ENCODE measurements at places on chromosomes 1 and 21. TPM values are rescaled to one million over a fixed set of nuclear protein-coding genes. Genes with fewer than 3 reads are reported as not detected.

The IVL gene
- total RNA-seq, result not detected

The ACTRT2 gene
- not detected for total RNA-seq

The SH3BGR gene
- 3.1 TPM for total RNA-seq

The SLC6A9 gene
- total RNA-seq, result 19.2 TPM

The CDC42 gene
- 234 TPM for total RNA-seq

The FCRLA gene
- total RNA-seq, result 0.32 TPM

The TPTE gene
- not detected for total RNA-seq

The FCRL6 gene
- 3.2 TPM for total RNA-seq

The ALX3 gene
- total RNA-seq, result not detected

- no peak for DNase-seq
These were observed 18.7 kb downstream of the TMEM50A start for GRCh38 chr1:25356848-25357247.

DNA sequence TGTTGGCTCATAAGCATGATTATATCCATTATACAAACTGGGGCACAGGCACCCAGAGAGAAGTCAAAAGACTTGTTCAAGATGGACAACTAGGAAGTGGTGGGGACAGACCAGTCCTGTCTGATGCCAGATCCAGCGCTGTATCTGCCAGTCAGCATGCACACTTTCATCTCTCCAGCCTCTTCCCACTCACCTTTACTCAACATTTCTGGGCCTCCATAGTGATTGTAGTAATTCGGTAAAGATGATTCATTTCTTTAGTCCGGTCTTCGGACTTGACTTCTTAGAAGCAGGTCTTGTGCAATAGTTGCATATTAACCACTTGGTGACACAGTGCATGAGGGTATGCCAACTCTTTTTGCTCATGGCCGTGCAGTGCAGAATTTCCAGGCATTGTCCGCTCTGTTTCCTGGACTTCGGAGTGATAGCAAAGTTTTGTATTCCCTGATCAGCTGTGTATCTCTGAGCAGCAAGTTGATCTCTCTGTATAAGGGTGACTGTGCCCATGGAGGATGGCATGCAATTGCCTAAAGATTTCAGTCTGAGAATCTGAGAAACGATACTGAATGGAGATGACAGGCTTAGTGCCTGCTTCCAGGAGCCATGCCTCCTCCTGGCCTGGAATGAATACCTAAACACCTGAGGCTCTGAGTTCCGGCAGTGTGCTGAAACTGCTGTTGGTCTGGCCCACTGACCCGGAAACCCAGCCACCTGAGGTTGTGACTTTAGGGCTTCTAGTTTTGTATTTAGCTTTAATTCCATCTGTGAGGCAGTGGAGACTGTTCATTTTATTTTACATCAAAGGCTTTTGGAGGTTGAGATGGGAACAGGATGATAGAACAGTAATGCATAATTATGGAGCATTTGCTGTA lies 39.0 kb downstream of the GALNT2 start:
- no peak for DNase-seq

GRCh38 chr1:68623700-68624099 lies 126.8 kb upstream of the DEPDC1 start:
- no peak for DNase-seq

- peak; percentile 42 for DNase-seq
These were observed 925 bp downstream of the TNNI1 start for GRCh38 chr1:201420608-201421002.

DNA sequence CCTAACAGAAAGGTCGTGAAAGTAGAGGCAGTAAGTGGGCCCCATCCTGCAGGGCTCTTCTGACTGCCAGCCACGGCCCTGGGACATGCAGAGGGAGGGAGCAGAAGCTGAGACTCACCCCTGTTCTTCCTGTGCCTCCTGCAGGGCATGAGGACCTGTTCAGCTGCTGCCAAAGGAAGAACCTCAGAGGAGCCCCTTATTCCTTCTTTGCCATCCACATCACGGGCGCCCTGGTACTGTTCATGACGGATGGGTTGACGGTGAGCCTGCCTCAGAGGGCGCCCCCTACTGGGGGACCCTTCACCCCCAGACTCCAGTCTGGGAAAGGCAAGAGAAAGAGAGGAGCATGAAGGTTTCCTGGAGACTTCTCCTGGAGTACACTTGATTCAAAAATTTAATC lies 47.1 kb downstream of the ELK4 start:
- DNase-seq, result peak; percentile 48

- no peak for DNase-seq
These were observed 92.0 kb upstream of the CCDC190 start for GRCh38 chr1:162952956-162953355.

- DNase-seq, result no peak
These were observed 687 bp downstream of the PRKAB2 start for GRCh38 chr1:147171399-147172167.

DNA sequence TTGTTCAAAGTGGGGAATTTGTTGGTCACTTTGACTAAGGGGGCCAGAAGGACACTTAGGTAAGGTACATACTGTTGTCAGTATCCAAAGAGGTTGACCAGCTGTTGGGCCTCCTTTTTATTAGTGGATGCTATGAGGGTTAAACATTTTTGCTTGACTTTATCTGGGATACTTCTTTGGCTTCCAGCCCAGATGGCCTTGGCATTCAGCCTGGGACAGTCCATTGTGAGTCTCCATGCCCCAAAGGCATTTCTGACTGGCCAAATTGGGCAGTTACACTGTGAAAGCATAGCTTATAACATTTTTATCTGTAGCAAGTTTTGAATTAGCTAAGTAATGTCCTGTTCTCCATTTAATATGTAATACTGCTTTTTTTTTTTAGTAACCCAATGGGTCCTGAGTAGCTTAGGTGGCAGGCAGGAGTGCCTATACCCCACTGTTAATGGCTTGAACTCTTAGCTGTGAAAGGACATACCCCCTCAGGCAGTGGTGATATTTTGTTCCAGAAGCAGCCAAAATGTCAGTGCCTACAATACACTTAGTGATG lies 35.4 kb upstream of the CD1D start:
- DNase-seq, result no peak

- no peak for DNase-seq
These were observed 181.6 kb downstream of the NEGR1 start for GRCh38 chr1:72100771-72101170.

- DNase-seq, result no peak
These were observed at the start of gene LPAR3 for GRCh38 chr1:84892705-84893618. Gene LPAR3 (minus strand): TSS chr1:84893206. CDS start chr1:84866120, 27,086 bp downstream.

GRCh38 chr1:36387141-36387949 lies 1.6 kb upstream of the STK40 start:
- no peak for DNase-seq

DNA sequence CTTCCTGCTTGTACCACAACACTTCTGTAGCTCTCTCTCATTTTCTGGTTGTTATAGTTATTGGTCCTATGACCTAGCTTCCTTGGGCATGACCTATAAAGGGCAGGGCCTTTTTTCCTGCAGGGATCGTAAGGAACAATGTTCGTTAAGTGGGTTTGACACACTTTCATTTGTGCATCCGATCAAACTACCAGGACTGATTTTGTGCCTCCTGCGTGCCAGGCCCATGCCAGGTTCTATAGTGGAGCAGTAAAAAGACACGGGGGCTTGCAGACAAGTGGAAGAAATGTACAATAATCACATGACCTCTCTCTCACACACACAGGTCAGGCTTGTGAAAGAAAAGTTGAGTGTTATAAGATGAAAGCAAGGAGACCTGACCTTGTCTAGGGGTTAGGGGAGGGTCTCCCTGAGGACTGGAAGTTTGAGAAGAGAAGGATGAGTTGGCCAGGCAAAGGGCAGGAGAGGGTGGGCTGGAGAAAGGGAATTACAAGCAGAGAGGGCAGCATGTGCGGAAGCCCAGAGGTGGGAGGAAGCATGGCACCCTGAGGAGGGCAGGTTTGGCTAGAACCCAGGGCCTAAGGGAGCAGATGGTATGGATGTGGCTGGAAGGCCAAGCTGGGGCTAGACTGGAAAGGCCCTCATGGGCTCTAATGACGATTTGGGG lies 145.4 kb downstream of the GRIK3 start:
- DNase-seq, result no peak

DNA sequence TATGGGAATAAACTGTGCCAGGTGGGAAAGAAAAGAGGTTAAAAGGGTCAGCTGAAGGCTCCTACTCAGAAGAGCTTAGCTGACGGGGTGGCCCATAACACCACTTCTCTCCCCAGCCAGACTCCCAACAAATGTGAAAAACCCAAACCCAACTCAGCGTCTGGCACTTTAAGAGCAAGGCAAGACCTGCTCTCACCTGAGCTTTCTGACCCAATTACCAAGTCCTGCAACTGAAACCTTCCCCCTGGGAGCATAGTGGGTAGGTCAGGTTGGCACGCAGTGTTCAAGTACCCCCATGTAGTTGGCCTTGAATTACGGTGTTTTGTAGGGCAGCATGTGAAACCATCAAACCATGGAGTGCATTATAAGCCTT lies 3.2 kb downstream of the IRF6 start:
- no peak for DNase-seq

GRCh38 chr1:201697174-201697573 lies 131.8 kb upstream of the IPO9 start:
- no peak for DNase-seq

DNA sequence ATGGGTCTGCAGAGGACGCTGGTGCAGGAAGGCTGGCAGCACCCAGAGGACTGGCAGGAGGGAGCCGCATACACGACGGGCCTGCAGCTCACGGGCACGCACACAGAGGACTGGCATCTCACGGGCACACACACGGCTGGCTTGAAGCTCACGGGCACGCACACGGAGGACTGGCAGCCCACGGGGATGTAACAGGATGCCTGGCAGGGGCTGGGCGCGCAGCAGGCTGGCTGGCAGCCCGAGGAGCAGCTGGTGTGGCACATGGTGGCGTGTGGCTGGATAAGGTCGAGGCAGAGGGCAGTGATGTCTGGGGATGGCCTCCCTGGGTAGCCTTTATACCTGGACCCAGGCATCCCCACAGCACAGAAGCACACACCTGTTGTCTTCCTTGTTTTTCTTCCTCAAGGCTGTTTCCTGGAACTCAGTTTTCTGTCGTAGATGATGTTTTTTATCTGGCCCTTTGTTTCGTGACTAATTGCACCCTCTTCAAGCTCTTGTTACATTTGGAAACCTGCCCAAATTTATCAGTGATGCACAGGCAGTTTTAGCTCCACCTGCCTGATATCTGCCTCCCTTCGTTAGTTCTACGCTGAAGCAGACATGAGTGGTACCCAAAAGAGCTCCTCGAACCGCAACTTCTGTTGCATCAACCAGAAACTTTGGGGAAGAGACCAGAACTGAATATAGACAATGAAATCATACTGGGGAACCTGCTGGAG lies at the start of gene KRTAP12-1:
Gene KRTAP12-1, minus strand, starts transcription at position 303 of the 719 bp plus-strand sequence. Its CDS starts 40 bp downstream, at position 263.
- DNase-seq, result no peak

- DNase-seq, result no peak
These were observed 77.0 kb upstream of the POU3F1 start for GRCh38 chr1:38123356-38124135.

- DNase-seq, result peak; percentile 79
These were observed 438 bp downstream of the MRPS6 start for GRCh38 chr21:34073749-34074282.

- DNase-seq, result no peak
These were observed 174.5 kb upstream of the POU3F1 start for GRCh38 chr1:38221006-38221649.

DNA sequence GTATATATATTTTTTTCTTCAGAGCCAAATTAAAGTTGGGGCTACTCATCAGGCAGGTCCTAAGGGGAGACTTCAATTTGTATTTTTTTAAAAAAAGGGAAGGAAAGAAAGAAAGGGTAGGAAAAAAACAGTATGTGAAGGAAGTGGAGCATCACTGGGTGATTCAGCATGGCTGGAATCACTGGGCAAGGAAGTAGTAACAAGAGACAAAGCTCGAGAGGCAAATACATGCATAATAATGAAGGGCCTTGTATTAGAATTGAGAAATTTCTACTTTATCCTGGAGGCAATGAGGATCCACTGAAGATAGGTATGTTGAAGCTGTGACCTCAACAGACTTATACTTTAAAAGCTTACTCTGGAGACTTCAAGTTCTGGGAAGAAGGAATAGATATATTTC lies 184.4 kb downstream of the COQ8A start:
- DNase-seq, result no peak

GRCh38 chr1:72000809-72001208 lies 281.5 kb downstream of the NEGR1 start:
- no peak for DNase-seq

GRCh38 chr1:238492271-238492670 lies 601.5 kb upstream of the ZP4 start:
- no peak for DNase-seq

DNA sequence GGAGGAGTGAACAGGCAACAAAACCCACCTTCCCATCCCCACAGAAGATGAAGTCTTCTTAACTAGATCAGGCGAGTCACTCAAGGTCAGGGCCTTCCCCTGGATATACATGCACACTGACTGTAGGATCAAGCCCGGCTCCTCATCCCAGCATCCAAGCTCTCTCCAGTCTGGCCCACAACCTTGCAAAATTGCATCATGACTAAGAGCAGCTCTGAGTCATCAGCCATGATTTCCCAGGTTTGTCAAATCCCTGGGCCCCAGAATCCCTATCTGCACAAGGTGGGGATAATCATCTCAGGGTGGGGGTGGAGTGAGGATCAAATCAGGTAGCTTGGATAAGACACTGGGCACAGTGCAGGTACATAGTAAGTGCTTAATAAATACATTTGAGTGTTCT lies 199.3 kb upstream of the GRIK3 start:
- DNase-seq, result no peak

GRCh38 chr21:39451332-39452206 lies at the start of gene SH3BGR:
Gene SH3BGR (plus strand): TSS chr21:39451970. CDS start chr21:39452097, 127 bp downstream.
- DNase-seq, result peak; percentile 73

DNA sequence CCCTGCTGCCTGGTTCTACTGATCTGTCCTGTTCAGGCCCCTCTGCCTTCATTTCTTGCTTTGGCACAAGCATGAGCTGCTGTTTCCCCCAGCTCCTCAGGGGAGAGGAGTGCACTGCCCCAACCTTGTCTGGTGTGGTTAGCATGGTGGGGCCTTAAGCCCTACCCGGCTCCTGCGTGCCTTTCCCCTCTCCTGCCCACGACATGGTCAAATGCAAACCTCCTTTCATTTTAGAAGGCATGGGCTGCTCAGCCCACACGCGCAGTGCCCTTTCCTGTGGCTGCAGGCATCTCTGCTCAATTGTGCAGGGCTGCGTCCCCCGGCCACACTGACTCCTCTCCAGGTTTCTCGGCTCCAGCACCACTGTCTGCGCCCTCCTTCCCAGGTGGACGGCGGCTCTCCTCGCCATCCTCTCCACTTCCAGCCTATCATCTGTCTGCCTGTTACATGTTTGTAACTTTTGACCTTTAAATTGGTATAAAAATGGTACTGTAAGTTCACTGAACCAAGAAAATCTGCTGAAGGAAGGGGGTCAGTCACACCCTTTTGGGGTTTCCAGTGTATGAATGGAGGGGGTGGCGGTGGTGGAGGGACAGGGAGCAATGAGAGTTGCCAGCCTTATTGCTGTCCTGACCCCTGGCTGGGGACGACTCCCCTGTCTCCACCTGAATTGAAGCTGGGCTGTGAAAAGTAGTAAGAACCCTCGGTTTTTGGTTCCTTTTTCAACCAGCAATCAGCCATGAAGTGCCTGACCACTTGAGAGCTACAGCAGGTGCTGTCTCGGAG lies 5.1 kb downstream of the PDE9A start:
- no peak for DNase-seq

DNA sequence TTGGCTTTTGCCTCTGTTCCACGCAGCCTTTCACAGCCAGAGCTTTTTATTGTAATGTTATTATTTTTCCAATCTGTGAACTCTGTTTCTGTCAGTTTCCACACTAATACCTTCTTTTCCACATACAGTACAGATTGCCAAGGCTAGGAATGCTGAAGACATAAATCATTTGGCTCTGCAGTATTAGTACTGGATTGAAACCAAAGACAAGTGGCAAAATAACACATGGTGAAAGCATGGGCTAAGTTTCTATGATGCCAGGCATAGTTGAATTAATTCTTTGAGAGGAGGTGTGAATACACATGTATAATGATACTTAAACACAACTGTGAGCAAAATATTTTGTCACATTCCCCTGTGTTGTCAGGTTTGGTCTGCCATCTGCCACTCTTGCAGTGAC lies 73.5 kb downstream of the TMEM200B start:
- no peak for DNase-seq
